Myometrial cell (primary cell): ENCODE measurements at places on chromosomes 13 and 19. TPM values are rescaled to one million over a fixed set of nuclear protein-coding genes. Genes with fewer than 3 reads are reported as not detected.

Gene RAVER1
- total RNA-seq: 22.0 and 23.4 TPM in 2 replicates

Gene F7
- not detected in 2 replicates for total RNA-seq

Gene LGALS14
- not detected in 2 replicates for total RNA-seq

Gene KIR2DL1
- total RNA-seq: not detected in 2 replicates

Gene LYL1
- total RNA-seq: 0.71 and 3.5 TPM in 2 replicates

Gene ZNF613
- total RNA-seq: 3.7 and 8.1 TPM in 2 replicates

Gene UPF3A
- 32.3 and 38.5 TPM in 2 replicates for total RNA-seq

Gene PRR36
- total RNA-seq: not detected in 2 replicates

Gene TNFRSF19
- 82.7 and 94.1 TPM in 2 replicates for total RNA-seq

Gene SLITRK1
- total RNA-seq: not detected in 2 replicates

Gene CD70
- not detected in 2 replicates for total RNA-seq

Gene NUDT15
- total RNA-seq: 30.5 and 34.0 TPM in 2 replicates

Gene ZNF565
- 0.29 and 1.6 TPM in 2 replicates for total RNA-seq

Gene LGALS16
- total RNA-seq: not detected in 2 replicates

Gene GJB2
- 1.4 and 3.2 TPM in 2 replicates for total RNA-seq

Gene MADCAM1
- total RNA-seq: 0.18 TPM in 1 of 2 replicates, not detected in the other

Gene F2RL3
- total RNA-seq: under 0.01 TPM in 1 of 2 replicates, not detected in the other

Gene ZNF682
- 0.86 and 1.4 TPM in 2 replicates for total RNA-seq

Gene PRR20C
- total RNA-seq: not detected in 2 replicates

Gene SRRM5
- total RNA-seq: not detected in 2 replicates

Gene CYSLTR2
- total RNA-seq: not detected in 2 replicates

Gene U2AF2
- 201 and 229 TPM in 2 replicates for total RNA-seq

Gene APOC4
- not detected in 2 replicates for total RNA-seq

Gene ZNF208
- total RNA-seq: not detected in 2 replicates

Gene CGB8
- not detected in 2 replicates for total RNA-seq

Gene CRX
- not detected in 2 replicates for total RNA-seq

Gene PSG7
- under 0.01 TPM in 1 of 2 replicates, not detected in the other for total RNA-seq

Gene ZNF559
- total RNA-seq: 3.2 and 6.6 TPM in 2 replicates

Gene ZNF729
- not detected in 2 replicates for total RNA-seq

Gene CD209
- not detected in 2 replicates for total RNA-seq

Gene OLFM2
- not detected in 2 replicates for total RNA-seq

Gene CLEC11A
- total RNA-seq: 167 and 170 TPM in 2 replicates

Gene NTF4
- total RNA-seq: not detected in 2 replicates

Gene KASH5
- not detected in 2 replicates for total RNA-seq

Gene RASIP1
- 4.1 and 6.3 TPM in 2 replicates for total RNA-seq

Gene C19orf44
- total RNA-seq: 2.0 and 2.7 TPM in 2 replicates

Gene SCGB2B2
- not detected in 2 replicates for total RNA-seq

Gene ASPDH
- total RNA-seq: not detected in 2 replicates

Gene ARHGAP33
- 1.4 and 9.9 TPM in 2 replicates for total RNA-seq

Gene SHISA2
- total RNA-seq: not detected in 2 replicates

Gene ZNF577
- total RNA-seq: 1.4 and 3.2 TPM in 2 replicates

Gene ACP7
- total RNA-seq: not detected in 2 replicates

Gene PSG11
- 0.71 TPM in 1 of 2 replicates, not detected in the other for total RNA-seq

Gene PRTN3
- total RNA-seq: not detected in 2 replicates

Gene FREM2
- not detected in 2 replicates for total RNA-seq

Gene VAV1
- not detected in 2 replicates for total RNA-seq
